CD4-positive, alpha-beta T cell treated with Interleukin-15 for 4 hours (primary cell): ENCODE measurements at places on chromosomes 1 and 21.

DNA sequence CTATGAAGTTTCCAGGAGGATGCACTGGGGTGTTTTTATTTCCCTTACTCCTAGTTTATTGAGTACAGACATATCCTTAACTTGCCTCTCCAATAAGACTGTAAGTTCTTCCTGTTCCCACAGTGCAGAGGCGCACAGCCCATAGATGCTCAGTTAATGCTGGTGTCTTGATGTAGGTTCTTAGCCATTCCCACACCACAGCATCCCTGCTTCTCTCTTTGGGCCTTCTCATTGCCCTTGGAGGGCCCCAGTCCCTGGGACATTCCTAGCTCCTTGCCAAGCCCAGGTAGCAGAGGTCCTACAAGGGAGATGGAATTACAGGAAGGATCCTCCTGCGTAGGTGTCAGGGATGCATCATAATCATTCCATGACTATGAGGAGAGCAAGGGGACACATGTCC lies 61.6 kb upstream of the HMGB4 start:
- DNase-seq: no peak

DNA sequence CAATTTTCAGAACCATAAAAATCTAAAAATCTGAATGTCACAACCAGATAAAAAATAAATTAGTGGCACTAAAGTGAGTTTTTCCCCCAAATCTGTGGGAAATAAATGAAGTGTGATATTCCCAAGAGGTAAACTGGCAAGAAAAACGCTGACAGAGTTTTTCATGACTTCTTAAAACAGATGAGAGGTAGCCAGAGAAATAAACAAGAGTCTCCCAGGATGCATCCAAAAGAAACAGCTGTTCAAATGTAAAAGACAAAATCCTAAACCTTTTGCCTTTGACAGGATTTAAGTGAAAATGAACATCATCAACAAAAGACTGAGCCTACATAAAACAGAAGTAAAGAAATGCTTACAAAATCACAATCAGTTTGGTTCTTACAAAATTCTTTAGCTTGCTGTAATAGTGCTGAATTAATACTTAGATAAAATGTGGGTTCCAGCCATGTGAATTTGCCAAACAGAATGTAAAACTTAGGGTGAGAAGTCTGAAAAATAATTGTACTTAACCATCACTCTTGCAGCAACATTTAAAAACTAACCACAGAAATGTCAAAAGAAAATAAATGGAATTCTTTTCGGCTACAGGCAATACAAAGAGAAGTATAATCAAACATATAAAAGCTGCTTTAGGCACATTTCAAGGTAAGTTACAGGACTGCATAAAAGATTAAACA lies 133.6 kb downstream of the EIF4G3 start:
- DNase-seq: no peak

DNA sequence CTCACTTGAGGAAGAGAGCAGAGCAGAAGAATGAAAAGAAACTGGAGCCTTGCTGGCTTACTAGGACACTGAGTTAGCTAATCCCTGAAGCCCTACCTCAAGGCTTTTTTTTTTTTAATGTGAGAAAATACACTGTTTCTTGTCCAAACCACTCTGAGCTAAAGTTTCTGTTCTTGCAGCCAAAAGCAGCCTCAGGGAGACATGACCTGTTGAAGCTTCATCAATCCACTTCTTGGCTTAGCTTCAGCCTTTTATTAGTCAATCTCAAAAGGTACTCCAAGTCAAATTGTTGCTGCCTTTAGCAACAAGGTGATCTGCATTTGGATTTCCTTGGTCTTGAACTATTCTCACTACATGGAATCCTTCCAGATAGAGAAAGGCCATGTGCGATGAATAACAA lies 33.7 kb downstream of the CCDC185 start:
- DNase-seq: no peak

DNA sequence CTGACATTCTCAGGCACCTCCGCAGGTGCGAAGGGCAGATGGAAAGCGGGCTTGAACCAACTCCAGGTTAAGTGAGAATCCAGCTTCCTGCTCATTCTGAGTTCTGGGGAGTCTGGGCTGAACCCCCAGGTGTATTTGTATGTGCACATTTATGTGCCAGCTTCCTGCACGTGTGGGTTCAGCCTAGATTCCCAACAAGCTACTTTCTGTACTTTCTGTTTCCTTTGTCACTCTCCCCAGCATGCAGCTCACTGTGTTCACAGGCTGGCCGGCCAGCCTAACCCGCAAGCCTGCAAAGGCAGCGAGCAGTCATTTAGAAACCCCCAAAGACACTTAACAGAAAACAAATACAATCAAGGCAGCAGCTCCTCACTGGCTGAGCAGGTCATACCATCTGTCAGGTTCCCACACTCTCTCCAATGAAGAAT lies 1.3 kb upstream of the IL19 start:
- DNase-seq: peak; percentile 43

DNA sequence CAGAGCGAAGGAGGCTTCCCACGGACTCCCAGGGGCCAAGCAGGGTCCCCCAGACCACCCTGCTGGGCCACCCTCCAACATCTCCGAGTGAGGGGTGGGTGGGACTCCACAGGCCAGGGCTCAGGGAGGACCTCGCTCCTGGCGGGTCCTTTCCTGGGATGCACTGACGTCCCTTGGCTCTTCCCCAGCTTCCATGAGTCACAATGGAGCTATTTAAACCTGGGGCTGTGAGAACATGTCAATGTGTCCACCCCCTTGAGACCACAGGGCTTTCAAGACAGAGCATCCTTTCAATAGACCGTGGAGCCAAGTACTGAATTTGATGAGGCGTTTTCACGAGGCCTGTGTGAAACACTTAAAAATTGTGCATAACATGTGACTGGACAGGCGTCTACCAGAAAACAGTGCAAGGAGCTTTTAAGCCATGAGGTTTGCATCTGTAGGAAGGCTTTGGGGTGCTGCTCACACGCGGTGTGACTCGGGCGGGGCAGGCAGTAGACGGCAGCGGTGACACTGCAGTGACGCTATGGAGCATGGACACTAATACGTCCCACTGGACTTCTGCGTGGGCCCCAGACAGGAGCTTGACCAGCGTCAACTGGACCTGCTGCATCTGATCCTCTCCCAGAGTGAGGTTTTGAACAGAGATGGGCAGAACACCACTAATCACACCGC lies 24.1 kb upstream of the NPHP4 start:
- DNase-seq: no peak

GRCh38 chr1:186187601-186188000 lies 187.5 kb downstream of the TPR start:
- no peak for DNase-seq

DNA sequence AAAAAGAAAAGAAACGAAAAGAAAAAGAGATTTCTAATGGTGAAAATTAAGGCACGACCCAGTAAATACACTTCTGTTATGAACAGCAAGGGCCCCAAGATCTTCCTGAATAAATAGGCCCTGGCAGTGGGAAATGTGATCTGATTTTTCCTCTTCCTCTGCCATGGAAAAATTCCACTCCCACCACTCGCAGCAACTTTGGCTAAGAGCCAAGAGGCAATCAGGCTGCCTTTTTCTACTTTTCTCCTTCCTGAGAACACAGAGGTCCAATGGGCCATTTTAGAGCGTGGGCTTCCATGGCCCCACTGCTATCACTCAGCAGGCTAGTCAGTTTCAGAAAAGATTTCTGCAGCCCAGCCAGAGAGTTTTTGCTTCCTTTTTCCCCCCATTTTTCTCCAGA lies 33.7 kb upstream of the AK4 start:
- no peak for DNase-seq

GRCh38 chr21:34945288-34945687 lies 103.8 kb downstream of the RUNX1 start:
- no peak for DNase-seq

DNA sequence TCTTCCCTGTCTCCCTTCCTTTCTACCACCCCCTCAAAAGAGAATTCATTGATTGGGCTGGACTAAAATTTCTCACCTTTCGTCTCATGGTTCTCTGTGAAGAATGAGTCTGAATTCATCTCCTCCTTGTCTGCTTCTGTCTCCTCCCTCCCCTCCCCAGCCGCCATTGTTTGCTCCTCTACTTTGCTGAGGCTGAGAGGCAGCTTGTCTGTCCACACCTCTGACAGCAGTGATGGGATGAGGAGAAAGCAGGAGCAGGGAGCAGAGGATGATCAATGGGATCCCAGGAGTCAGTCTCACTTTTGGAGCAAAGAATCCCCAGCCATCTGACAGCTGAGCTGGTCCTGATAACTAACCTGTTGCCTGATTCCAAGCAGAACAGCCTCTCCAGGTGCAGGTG lies 2.5 kb downstream of the ILDR2 start:
- no peak for DNase-seq

GRCh38 chr1:24277420-24278169 lies 41.6 kb upstream of the GRHL3 start:
- DNase-seq: peak; percentile 9

GRCh38 chr1:85374160-85374559 lies 90.8 kb downstream of the DDAH1 start:
- DNase-seq: no peak

- no peak for DNase-seq
Observed at GRCh38 chr1:161511018-161511755, 5.9 kb downstream of the FCGR2A start.

DNA sequence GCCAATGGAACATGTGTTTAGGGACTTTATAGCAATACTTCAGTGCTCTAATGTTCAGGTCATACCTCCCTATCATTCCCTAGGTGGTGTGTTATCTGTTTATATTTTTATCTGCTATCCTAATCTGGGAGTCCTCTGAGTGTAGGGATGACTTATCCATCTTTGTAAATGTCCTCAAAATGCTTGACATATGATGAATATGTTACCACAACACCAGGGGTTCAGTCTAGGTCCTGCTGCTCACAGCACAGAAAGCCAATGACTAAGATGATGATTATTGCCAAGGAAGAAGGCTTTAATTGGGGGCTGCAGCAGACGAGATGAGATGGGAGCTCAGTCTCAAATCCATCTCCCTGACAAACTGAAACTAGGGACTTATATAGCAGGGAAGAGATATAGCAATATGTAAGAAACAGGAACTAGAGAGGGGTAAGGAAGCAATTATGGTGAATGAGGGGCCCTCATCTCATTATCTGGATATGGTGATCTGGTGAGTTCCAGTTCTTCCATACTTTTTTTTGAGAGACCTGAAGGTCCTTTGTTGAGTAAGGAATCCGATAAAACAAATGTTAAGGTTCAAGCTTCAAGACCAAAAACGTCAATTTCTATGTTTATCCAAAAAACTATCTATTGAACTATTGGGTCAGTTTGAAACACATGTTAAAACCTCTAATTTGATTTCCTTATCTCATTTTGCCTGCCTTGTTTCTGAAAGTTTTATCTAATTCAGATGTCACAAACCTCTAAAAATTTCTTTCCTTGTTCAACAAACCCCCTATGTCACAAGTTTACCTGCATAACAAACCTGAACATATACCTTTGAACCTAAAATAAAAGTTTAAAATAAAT lies 256.7 kb upstream of the CACYBP start:
- no peak for DNase-seq

GRCh38 chr1:40630488-40631223 lies 34.8 kb downstream of the RIMS3 start:
- DNase-seq: peak; percentile 7

DNA sequence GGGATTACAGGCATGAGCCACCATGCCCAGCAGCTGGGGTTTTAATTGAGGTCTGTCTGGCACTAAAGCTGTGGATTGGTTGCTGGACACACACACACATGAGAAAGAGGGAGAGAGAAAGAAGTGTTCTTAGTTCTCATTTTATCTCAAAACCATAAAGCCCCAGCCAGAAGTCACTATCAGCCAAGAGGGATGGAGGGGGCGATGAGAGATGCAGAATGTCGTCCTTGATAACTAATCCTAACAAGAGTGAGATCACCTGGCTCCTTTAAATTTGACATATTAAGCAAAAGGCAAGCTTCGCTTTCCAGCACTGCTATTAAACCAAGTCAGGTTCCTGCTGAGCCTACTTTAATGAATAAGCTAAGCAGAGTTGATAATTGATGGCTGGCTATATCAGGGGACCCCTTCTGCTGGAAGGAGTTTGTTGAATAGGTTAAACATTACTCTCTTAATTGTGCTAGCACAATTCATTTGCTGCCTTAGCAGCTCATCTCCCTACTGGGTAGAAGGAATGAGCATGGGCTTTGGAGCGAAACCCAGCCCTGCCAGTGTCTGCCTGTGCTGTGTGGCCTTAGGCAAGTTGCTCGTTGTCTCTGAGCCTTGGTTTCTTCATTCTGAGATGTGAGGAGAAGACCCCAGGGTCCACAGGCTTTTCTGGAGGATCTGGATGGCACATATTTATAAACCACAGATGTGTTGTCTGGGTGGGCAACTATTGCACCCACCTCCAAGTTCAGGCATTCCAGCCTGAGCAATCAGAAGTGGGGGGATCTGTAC lies 50.8 kb downstream of the ALPL start:
- DNase-seq: no peak

- no peak for DNase-seq
Observed at GRCh38 chr21:16863362-16863905, 649.4 kb upstream of the CXADR start.

DNA sequence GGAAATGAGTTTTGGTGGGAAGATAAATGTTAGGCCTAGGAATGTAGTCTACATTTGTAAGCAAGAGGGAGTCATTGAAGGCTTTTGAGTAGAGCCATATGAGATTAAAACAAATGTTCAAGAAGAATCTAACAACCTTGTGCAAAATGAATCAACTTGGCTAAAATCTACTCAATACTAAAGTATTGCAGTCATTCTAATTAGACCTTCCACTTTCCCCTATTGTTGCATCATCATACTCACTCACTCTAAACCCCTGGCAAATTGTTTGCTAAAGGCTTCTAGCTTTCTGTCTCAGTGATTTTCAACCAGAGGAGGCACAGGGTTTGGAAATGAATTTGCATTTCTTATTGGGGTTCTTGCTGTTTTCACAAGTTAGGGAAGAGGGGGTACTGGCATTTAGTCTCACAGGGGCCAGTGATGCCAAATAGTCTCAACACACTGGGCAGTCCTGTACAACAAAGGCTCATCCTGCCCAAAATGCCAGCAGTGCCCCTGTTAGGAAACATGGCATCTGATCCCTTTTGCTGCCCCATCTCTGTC lies 85.3 kb downstream of the SEC16B start:
- DNase-seq: no peak

DNA sequence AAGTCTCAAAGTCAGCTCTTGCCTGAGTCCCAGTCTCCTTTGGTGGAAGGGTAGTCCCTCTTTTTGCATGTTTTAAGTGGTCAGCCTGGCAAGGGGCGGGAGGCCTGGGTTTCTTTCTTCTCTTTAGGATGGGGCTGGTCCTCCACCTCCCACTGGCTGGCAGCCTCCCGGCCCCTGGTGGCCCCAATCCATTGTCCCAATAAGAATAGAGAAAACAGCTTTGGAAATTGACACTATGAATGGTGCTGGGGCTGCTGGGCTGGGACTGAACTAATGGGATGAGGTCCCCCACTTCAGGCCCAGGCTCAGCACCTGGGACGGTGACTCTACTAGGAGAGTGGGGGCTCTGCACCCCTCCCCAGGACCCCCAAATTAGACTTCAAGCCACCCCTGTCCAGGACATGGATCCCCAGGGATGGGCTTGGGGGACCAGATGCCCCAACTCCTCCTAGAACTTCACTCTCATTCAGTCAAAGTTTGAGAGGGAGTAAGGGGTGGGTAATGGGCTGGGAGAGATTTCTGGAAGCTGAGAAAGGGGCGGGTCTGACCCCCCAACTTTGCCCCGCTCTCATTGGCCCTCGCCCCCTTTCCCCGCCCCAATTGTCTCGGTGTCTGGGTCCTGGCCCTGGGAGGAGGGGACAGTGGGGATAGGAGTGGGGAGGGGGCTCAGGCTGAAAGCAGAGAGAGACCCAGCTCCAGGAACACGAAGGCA lies 18.2 kb downstream of the SLC27A3 start:
- no peak for DNase-seq

- DNase-seq: peak; percentile 83
Observed at GRCh38 chr1:53182111-53182593, 14.5 kb upstream of the CPT2 start.

GRCh38 chr1:55262822-55263221 lies 47.7 kb upstream of the USP24 start:
- DNase-seq: no peak
